CD4-positive, alpha-beta T cell treated with Interleukin-4 for 1 hour (primary cell): ENCODE measurements at places on chromosomes 4 and X.

DNA sequence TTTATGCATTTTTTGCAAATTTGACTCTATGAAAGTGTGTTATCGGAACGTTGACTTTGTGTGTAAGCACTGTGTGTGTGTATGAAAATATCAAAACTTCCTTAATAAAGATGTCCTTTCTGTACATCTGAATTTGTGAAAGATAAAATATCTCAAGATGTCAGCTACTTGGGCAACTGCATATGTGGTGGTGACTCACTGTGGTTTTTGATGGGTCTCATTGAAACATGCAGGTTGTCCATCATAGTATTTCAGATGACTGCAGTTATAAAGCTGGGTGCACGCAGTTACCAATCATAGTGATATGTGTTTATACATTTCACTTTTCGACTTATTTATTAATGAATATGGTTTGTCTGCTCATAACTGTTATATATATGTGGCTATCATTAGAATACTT is 19.7 kb upstream of the BBS12 start:
- no peak for DNase-seq

DNA sequence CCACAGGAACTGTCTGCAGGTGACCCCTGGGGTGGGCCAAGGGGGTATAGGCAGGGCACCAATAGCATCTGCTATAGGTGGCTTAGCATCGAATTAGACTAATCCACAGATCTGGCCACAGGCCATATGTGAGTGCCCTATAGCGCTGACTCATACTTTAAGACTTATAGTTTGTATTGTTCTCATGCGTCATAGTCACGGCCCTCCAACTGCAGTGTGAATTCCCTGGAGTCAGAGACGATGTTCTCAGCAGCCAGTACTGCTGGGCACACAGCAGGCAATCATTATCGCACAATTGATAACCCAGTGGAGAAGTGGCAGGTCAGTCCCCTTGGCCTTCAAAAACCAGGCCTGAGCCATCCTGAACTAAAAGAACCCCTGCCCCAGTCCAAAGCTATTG is 58.1 kb downstream of the ADGRG2 start:
- DNase-seq: no peak

GRCh38 chrX:65720381-65720964 is 53.0 kb downstream of the MSN start:
- DNase-seq: no peak

GRCh38 chrX:119690921-119691716 is 1.8 kb downstream of the SEPTIN6 start:
- peak; percentile 72 for DNase-seq

DNA sequence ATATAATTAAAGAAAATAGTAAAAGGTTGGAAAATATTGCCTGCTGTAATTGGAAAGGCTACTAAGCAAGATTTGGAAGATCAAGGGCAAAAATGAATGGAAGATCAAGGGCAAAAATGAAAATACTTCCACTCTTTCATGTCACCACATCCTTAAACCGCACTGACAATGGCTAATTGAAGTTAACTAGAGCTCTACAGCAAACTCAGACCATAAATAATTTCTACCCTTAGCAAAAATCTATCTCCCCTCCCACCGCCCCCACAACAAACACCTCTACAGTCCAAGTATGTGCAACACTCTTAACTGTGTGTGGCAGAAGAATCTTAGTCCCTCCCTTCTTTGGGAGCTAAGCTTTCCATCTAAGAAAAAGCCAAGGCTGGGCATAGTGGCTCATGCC is 27.1 kb downstream of the ATP11C start:
- DNase-seq: no peak

- DNase-seq: no peak
These were observed 330.5 kb downstream of the RAPGEF2 start for GRCh38 chr4:159433337-159433736.

DNA sequence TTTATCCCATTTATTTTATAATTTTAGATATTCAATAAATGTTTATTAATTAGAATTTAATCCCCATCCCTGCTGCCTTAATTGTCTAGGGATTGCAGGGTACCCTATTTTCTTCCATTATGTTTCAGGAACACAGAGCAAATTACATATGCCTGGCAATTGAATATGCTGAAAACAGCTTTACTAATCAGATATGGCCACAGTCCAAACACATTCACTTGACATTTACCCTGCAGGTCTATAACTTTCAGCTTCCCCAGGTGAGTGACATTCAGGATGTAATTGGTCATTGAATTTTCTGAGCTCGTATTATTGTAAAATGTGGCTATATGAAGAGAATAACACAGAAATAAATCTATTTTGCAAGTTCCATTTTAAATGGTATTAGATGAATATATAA is 218.7 kb upstream of the NDST4 start:
- DNase-seq: no peak

DNA sequence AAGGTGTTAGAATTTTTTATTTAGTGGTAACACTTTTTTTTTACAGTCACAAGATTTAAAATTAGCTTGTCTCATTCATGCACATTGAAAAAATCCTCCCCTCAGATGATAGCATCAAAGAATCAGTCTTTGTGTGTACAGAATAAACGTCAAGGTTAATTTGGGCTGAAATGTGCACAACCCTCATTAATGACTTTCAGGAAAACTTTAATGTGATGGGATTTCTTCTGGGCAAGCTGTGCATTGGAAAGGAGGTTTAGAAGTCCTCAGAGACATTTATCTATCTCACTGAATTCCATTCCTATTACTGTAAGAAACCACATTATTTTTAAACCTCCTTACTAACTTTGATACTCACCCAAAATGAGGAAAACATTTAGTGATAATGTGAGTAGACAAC is 88.2 kb upstream of the TECRL start:
- no peak for DNase-seq

GRCh38 chr4:116573540-116573939 is 511.8 kb downstream of the TRAM1L1 start:
- DNase-seq: no peak

DNA sequence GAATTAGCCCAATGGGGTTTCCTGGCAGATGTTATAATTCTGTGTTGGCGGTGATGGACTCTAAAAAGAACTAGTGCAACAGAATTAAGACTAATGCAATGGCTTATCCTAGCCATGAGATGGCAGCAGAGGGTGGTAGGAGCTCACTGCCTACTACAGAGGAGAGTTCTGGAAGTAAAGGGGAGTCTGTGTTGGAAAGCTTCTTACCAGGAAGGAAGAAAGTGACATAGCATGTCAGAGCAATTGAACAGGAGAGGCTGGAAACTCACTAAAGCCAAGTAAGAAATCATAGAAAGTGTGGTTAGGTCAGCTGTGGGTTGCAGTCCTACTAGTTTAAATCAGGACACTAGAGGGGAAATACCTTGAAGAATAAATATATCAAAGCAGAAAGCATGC is 6.3 kb upstream of the TRPC5OS start:
- DNase-seq: peak; percentile 0

DNA sequence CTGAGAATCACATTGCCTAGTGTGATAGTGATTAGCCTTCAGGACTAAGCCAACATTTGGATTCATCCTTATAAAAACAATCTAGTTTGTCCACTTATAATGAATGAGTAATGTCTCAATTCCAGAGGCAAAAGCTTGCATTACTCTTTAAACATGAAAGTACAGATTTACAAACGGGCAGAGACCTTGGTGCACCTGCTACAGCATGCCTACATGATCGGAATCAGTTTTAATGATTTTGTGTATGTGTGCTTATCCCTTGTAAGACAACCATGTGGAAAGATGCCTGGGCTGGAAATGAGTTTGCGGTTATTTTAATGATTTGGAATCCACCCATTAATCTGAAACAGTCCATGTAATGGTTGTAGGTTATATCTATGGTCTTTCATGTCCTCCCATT is 572.7 kb downstream of the KLHL13 start:
- DNase-seq: no peak
